Stimulated activated CD4-positive, alpha-beta T cell treated with anti-CD3 and anti-CD28 coated beads, Interleukin-1b, Interleukin-23, amount 100 ng/mL, for 48 hours (primary cell): ENCODE measurements at places on chromosomes 5 and 9.

GRCh38 chr5:138033386-138033808, 518 bp upstream of the FAM13B start:
- peak; percentile 2 for DNase-seq

- no peak for DNase-seq
These were observed 17.2 kb downstream of the OR2S2 start for GRCh38 chr9:35940458-35941407.

DNA sequence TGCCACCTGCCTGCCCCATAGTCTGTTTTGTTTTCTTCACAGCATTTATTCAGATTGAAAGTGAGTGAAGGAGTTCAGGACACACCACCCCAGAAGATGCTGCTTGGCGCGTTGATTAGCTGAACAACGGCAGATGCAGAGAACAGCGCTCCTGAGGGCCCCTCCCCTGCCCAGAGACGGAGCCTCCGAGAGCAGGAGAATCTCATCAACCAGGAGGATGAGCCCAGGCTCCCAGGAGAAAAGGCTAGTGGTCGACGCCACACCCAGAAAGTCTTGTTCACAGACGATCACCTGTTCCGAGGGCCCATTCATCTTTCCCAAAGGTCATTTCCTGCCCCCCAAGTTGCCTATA, 180.4 kb upstream of the PPP1R26 start:
- no peak for DNase-seq

DNA sequence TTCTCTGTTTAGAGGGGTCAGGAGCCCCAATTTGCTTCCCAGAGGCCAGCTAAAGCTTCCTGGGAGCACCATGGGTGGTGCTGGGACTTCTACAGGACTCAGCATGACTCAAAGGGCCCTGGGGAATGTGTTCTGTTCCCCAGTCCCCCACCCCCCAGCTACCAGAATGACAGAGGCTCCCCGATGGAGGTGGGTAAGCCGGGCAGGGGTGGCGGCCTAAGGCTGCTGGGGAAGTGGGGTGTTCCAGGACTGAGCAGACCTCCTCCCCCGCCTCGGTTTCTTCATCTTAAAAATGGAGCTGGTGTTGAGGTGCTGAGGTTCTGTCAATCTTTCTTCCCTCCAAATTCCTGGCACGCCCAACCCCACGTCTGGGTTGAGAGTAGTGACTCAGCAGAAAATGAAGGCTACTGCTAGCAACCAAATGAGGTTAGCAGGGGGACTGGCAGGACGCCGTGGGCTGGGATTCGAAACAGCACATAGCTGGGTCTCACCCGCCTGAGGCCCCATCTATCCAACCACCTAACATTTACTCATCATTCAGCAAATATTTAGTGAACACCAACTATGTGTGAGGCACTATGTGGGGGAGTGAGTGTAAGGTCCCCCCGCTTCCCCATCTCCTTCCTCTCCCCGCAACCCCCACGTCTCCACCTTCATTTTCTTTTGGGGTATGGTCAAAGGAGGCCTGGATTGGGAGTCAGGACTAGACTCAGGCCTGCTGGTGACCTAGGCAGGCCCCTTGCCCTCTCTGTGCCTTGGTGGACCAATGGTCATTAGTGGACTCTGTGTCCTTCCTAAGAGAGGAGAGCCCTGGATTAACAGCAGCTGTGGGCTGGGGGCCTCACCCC, 50.2 kb downstream of the C9orf50 start:
- peak; percentile 22 for DNase-seq

DNA sequence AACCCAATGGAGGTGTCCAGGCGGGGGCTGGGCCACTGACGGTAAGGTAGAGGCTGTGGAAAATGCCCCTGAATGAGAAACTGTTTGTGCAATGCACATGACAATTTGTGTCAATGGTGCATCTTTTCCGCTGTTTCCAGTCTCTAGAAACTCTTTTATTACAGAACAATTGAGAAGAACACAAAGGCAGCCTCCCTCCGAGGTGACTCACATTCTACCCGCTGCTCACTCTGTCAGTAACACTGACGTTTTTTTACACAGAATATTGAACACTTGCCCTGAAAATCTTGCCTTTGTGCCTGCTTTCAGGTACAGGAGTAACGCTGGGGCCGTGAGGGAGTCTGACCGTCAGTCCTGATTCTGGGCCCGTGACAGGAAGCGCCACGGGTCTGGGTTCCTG, 11.7 kb upstream of the TENT4A start:
- DNase-seq = no peak

DNA sequence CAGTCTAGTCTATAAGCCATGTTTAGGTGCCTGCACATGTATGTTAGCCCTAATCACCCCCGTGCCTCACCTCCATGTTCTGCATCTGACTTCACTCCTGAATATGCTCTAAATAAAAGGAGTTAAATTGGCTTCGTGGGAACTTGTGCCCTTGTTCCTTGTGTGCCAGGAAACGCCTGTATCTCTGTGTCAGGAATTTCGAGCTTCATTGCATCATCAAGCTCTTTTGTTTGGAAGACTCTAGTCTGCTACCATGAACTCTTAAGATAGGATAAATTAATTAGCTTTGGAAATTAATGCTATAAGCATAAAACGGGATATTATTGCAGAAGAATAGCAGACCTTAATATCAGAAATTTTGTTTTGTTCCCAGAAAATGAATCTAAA, 99.2 kb downstream of the ADCY2 start:
- no peak for DNase-seq

DNA sequence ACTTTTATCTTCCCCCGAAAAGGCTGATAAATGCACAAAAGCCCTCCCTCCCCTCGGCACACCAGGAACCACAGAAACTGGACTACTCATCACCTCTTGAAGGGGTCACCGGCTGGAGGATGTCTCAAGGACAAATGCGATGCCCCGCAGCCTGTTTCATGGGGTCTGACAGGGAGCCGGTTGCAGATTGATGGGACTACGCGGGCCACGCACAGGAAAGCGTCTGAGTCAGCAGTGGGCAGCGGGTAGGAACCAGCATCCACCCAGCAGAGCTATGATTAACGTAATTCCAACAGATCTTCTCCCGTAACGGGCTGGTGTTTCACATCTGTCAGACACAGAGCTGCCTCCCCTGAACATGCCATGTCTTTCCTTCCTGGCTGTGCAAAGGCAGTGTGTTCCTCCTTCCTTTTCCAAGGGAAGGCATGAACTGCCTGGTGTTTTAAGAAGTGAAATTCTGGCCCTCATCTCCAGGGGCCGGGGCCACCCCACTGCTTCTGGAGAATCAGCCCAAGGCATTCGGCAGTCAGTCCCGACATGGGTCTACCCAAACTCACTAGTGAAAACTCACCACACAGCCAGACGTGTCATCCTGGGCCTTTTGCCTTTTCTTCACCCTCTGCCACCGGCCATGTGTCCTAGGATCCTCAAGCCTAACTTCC, 144.4 kb upstream of the PHYKPL start:
- no peak for DNase-seq

- DNase-seq = no peak
These were observed 8.2 kb upstream of the EPB41L4B start for GRCh38 chr9:109328978-109329637.

- no peak for DNase-seq
These were observed 57.9 kb upstream of the SIMC1 start for GRCh38 chr5:176180339-176180738.
